NCI-H748 treated with DMSO at 0.1 percent for 48 hours (cell line): ENCODE measurements at places on chromosomes 3 and 15.

GRCh38 chr3:152617609-152618008 lies 217.3 kb upstream of the P2RY1 start:
- no peak for DNase-seq

GRCh38 chr3:159825216-159825854 lies 163.3 kb upstream of the IL12A start:
- no peak for DNase-seq

GRCh38 chr3:136351351-136351750 lies 101.2 kb downstream of the PCCB start:
- DNase-seq: no peak

- no peak for DNase-seq
Measured at GRCh38 chr3:137787529-137787928, 23.4 kb downstream of the SOX14 start.

- DNase-seq: no peak
Measured at GRCh38 chr3:79038057-79038456, 729.7 kb downstream of the ROBO1 start.

DNA sequence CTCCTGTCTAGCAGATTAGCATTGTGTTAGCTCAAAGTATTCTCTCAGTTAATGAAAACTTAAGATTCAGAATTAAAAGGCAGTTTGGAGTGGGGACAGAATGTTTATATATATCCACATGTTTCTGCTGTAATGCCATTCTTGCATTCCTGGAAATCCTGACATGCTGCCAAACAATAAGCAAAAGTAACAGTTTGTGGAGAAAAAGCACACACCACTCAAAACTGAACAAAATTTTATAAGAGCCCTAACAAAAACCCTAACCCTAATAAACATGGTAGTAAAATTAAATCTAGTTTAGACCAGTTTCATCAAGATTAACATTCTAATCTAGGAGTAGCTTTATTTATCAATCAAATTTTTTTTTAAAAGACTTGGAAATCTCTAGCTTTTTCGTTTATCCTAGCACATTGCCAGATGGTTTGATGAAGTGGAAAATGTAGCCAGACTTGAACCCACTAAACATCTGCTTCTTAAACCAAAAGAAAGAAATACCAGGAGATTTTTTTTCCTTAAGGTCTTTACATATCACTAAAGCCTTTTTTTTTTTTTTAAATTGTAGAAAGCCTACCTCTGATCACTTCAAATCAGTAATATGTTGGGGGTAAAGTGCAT lies 3.7 kb downstream of the TCAIM start:
- no peak for DNase-seq

DNA sequence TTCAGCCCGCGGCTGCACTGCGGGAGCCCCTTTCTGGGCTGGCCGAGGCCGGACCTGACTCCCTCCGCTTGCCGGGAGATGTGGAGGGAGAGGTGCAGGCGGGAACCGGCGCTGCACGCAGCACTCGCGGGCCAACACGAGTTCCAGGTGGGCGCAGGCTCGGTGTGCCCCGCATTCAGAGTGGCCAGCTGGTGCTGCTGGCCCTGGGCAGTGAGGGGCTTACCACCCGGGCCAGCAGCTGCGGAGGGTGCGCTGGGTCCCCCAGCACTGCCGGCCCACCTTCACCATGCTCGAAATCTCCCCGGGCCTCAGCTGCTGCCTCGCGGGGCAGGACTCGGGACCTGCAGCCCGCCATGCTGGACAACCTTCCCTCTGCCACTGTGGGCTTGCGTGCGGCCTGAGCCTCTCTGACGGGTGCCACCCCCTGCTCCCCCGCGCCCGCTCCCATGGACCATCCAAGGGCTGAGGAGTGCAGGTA lies 733.5 kb upstream of the CCDC54 start:
- DNase-seq: no peak

DNA sequence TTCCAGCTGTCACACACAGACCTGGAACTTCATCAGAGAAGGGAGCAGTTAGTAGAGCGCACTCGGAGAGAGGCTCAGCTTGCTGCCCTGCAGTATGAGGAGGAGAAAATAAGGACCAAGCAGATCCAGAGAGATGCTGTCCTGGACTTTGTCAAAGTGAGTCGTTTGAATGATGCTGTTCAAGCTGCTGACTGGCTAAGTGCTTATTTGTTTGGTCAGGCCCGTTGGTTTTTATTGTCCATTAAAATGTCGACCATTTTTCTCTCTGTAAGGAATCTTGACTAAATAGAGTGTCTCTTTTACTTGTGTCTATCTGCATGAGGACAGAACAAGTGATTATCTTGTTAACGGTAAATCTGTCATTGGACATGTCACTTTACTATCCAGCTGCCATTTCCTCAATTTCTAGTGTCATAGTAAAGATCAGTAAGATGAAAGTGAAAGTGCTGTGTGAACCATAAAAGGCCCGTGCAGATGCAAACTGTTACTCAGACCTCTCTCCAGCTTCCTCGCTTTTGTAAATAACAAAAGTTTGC lies 56.9 kb downstream of the LRCH3 start:
- no peak for DNase-seq

GRCh38 chr3:85670634-85671205 lies 711.9 kb downstream of the CADM2 start:
- no peak for DNase-seq

GRCh38 chr15:90286678-90287077 lies 21.2 kb downstream of the NGRN start:
- no peak for DNase-seq

DNA sequence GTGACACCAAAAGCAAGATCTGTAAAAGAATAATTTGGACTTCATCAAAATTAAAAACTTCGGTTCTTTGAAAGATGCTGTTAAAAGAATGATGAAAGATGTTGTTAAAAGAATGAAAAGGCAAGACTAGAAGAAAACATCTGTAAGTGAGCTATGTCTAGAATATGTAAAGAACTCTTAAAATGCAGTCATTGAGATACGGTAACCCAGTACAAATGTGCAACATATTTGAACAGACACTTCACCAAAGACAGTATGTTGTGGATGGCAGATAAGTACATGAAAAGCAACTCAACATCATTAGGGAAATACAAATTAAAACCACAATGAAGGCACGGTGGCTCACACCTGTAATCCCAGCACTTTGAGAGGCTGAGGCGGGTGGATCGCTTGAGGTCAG lies 139.5 kb downstream of the LRIG1 start:
- no peak for DNase-seq

GRCh38 chr3:28934126-28934813 lies 346.6 kb upstream of the RBMS3 start:
- no peak for DNase-seq

GRCh38 chr3:187368251-187369088 lies at the start of gene RTP4:
Gene RTP4 (plus strand): TSS chr3:187368385. CDS start chr3:187368442, 57 bp downstream.
- DNase-seq: no peak

DNA sequence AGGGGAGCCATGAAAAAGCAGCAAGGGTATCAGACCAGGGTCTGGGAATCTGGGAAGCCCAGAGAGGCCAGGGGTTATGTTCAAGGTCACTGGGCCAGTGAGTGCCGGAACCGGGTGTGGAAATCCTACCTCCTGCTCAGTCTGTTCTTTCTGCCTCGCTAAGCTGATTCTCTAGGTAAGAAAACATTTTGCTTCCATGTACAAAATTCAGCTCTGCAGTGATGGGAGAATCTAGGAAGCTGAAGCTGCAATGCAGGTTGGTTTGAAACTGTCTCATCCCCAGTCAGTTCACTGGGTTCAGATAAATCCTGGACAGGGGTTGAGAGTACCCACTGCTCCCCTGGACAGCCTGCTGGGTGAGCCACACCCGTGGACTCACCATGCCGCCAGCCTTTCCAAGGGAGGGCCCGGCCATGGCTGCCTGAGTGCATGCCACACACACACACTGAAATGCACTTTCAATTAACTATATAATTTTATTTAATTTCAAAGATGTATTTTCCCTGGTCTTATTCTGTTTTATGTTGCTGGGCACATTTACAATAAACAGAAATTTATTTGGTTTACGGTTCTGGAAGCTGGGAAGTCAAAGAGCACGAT lies 108.4 kb downstream of the CORO2B start:
- no peak for DNase-seq

DNA sequence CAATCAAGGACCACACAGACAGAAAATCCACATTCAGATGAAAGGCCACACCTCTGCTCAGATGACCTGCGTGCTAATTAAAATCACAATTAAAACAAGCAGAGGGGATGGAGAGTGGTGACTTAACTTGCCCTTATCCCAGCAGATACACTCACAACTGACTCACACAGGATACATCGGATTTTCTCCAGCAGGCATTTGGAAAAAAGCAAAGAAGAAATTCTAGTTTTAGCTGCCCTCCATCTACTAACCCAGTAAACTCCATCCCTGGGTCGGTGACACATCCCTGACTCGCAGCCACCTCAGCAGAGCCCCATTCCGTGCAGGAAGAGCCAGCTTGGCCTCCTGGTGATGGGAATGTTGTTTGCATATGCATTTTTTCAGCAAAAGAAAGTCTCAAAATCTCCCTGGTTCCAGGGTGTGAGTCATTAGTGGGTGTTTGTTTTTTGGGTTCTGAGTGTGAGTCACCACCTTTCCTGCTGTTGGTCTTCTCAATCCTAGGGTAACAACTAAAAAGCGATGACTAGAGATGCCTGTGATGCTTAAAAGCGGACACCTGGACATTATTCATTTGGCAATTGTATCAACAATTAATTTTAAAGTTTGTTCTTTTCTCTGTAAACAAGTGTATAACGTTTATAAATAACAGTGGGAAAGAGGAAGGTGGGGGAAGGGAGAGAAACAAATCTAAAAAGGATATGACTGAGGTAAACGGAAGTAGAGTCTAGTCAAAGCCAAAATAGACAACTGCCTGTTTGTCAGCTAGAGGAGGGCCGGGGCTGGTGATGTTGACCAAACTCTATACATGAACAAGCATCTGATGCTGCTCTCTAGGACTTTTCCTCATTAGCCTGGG lies 49.8 kb upstream of the SLC4A7 start:
- DNase-seq: no peak

GRCh38 chr3:44584646-44585501 lies at the start of gene ZNF660:
Gene ZNF660 (plus strand): TSS chr3:44584964. CDS start chr3:44594194, 9,230 bp downstream.
- DNase-seq: peak; percentile 51

DNA sequence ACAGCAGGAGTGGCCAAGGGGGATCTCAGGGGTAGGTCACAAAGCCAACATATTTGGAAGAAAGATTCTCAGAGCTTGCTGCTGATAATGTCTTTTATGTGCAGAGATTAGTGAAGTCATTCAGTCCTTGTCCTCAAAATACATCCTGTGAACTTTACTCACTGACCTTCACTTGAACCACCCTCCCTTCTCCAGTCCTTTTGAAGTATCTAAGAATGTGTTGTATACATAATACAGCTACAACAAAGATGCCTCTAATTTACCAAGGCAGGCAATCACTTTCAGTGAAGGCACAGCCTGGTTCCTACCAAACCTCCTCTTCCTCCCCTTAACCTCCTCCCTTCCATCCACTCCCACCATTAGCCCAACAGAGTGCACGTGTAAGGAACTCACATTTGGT lies 38.3 kb downstream of the ETV5 start:
- DNase-seq: no peak

DNA sequence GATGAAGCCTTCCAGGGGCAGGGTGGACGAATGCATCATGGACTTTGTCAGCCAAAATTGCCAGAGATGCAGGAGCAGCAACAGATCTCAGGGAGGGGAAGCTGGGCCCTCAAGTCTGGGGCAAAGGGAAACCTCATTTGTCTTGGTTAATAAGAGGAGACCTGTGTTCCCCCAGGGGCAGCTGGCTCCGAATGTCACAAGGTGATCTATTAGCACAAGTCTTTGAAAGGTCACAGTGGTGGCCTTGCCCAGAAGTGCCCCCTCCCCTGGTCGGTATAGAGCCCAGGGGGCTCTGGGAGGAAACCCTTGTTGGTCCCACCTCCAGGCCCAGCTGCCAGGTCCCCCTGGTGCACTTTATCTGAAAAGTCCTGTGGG lies 46.2 kb downstream of the ABTB1 start:
- DNase-seq: no peak

DNA sequence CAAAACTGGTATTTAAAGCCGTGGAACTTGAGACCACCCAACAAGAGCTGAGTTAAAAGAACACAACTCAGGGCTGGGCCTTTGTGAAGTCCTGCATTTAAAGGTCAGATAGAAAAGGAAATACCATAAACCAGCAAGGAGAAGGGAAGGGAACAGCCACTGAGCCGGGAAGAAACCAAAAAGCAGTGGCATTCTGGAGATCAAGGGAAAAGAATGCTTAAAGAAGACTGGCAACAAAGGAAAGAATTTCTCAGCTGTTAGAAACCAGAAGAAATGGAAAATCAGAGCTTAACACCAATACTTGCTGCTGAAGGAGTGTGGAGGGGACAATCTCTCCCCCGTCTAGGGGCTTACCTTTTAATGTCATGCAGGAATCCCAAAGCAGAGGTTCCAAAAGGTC lies 247.4 kb upstream of the CHRNA7 start:
- no peak for DNase-seq
